ENCODE measurements at places on chromosomes 2 and 18. TPM values are rescaled to one million over a fixed set of nuclear protein-coding genes. Genes with fewer than 3 reads are reported as not detected.

DNA sequence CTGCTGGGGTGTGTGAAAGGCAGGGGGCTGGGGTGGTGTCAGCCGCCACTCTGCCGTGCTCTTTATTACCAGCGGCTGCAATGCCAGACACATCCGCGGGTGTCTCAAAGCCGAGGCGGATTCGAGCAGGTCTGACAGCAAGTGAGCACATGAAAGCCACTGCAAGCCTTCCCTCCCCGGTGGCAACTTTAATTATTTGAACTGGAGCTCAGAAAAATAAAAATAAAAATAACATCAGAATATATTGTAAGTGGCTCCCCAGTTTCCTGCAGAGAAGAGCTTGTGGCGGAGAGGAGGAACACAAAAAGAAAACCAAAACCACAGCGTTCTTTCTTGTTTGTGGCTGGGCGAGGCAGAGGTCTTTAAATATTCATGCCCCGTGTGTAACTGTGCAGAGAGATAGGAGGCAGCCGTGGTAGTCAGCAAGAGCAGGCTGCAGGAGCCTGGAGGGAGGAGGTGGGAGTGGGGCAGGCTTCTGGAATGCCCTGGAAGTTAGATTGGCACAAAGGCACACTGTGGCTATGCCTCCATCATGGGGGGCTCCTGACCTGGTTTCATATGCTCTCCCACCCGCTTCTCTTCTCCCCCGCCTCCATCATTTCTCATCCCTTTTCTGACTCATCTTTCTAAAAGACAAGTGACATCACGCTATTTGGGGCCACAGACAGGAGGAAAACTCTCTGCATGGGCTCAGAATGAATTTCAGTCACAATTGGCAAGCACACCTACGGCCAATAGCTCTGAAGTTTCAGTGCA is 199.8 kb downstream of the CLIP4 start:
- no peak for DNase-seq

DNA sequence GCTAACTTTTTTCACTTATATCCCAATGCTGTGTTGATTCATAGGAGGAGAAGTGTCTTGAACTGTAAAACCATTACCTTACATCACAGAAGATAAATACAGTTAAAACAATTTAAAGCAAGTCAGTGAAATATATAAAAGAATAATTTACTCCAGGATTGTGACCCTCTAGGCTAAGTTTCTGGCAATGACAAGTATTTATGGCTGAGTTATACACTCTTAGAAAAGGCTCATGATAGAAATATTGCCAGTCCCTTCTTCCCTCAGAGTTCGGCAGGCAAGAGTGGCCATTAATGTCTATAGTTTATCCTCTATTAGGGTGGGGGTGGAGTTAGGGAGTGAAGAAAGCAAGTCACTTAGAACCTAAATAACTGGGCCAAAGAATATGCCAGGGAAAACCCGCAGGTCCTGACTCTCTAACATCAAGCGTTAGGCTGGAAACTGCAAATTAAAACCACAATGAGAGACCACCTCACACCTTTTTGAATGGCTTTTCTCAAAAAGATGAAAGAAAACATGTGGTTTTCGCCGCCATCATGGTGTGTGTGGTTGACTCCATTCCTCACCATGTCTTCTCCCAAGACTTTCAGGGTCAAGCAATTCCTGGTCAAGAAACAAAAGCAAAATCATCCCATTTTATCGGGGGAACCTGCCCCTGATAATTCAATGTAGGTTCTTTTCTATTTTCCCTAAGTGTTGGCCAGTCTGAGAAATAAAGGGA is 69.3 kb downstream of the CD226 start:
- no peak for DNase-seq

DNA sequence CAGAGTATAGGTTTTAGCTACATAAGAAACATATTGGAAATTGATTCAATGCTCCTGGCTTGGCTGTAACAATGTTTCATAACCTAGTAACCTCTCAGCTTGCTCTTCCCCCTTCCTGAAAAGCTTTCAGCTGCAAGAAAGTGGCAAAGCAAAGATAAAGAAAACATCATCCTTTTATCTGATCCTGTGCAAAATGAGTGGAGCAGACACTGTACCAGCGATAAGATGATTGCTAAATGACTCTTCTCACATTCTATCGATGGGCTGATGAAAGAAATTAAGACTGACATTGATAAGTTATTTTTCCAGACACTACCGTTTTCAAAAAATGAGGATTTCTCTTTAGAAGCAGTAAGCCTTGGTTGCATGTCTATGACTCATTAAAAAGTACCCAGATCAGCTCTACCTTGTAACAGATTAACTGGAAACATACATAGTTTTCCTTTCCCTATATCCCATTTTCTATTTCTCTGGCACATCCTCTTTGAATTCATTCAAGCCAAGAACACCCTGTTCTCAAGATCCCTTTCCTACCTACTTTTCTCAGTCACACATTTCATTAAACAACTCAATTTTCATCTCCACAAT is 87.1 kb upstream of the LYPD1 start:
- no peak for DNase-seq

- no peak for DNase-seq
Observed at GRCh38 chr2:120746144-120746543, 10.5 kb downstream of the GLI2 start.

- no peak for DNase-seq
Observed at GRCh38 chr2:166081852-166082251, 46.0 kb downstream of the SCN1A start.

KATNAL2 gene
- 4.8 TPM for total RNA-seq

EVX2 gene
- total RNA-seq: not detected
